ENCODE measurements at places on chromosomes 7 and 10.

DNA sequence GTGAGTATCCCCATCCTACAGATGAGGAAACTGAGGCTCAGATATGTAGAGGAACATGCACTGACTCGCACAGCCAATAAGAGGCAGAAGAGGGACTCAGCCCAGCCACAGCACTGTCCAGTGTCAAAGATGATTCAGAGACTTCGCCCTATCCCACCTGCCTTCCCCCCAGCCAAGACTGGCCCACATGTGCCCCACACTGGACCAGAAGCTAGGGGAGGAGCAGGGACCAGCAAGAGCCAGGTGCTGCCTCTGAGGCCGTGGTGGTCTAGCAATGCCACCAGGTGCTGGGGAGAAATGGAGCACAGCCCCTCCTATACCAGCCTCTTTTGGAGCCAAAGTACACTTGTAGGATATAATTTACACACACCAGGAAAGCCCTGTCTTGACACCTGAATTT lies 22.3 kb downstream of the GRID1 start:
- DNase-seq = peak; percentile 21

DNA sequence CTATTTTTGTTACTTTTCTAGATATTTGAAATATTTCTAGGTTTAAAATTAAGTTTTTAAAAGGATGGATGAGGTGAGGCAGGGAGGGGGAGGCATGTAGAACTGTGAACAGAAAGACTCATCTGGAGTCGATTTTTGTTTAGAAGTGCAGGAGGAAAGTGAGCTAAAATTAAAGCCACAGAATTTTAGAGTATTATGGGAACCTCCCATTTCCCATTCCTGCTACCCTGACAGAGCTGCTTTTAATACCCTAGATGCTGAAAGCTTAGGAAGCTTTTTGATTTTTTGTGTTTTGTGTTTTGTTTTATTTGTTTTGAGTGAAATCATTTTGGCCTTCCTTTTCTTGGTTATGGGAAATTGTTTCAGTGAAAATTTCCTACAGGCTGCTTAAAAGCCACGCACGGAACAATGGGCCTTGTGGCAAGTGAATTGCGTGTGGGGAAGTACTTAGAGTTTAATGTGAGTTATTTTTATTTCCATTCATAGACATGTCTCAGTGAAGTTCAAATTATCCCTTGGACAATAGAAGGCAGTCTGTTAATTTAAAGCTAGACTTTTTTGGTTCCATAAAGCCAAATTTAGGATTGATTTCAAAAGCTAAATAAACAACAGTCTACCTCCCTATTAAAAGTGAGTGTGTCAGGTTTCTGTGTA lies 102.0 kb upstream of the HDAC9 start:
- no peak for DNase-seq

DNA sequence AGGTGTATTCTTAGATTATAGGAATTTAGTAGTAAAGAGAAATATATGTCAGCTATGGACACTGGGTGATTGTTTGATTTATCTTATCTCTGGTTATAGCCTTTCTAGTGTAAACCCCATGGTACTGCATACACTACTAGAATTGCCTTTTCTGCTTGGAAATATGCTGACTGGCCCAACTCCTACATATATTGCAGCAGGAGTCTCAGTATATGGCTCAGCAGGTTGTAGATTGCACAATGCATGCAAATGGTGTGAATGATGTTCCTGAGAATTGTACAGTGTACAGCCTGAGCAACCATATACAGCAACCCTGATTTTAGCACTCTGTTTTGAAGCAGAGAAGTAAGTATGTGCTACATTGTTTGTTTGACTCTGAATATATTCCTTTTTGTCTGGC lies 153.4 kb upstream of the NPY start:
- DNase-seq = no peak

- no peak for DNase-seq
These were observed 338 bp downstream of the SDK1 start for GRCh38 chr7:3301449-3301731.

DNA sequence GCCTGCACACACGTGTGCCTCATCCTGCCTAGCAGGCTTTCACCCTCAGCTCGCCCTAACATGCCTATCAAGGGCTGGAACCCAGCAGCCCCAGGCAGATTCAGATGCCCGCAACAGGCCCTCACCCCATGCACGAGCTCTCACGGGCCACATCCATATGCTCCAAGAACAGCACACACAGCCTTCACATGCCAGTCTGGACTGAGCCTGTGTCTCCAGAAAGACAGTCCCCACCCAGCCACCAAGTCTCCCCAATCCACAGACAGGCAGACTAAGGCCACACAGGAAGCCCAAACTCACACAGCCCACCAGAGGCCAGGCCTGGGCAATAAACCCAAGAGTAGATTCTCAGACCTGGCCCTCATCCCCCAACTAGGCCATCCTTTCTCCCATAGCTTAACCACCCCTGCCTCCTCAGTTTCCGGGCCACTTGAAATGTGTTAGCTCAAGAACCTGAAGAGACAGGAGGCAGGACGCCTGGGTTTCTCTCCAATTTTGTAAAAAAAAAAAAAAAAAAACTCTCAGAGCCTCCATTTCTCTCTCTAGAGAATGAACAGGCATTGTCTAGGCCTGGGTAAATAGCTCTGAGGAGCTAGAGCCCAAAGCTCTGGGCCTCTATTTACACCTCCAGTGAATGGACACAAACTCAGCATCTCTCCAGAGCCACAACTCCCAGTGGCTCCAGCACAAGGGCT lies 6.8 kb downstream of the LDB1 start:
- no peak for DNase-seq

- no peak for DNase-seq
These were observed 3.8 kb upstream of the DUSP5 start for GRCh38 chr10:110493832-110494426.
